ENCODE measurements at places on chromosomes 13 and 19.

DNA sequence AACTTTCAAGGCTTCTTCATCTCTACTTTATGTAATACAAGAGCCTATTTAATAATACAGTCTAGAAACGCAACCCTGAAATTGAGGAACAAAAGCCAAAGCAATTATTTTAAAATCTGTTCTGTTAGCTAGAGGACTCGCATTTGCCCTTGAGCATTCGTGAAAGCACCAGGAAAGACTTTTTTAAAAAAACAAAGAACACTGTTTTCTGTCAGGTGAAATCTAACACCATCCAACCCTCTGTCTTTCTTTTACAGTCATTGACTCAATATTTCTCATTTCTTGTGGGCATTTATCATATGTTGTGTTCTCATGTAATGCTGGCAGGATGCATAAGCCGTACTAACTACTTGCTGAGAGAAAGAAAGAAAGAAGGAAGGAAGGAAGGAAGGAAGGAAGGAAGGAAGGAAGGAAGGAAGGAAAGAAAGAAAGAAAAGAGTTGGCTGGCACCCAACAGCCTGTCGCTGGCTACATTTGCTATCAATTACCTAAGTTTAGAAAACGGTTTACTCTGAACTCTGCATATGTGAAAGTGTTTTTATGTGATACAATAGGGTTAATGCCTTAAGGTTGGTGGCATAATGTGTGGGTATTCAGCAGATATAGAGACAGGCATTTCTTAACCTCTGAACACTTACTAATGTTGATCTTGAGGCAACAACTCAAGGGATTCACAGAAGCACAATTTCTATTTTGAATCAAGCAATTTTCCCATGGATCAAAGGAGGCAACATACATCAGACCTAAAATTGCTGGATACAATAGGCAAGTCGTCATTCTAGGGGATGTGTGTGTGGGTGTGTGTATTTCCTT lies 445.4 kb downstream of the DCT start:
- DNase-seq: peak; percentile 16

- peak; percentile 75 for DNase-seq
These were observed 43.2 kb downstream of the SUGT1 start for GRCh38 chr13:52695856-52696255.

DNA sequence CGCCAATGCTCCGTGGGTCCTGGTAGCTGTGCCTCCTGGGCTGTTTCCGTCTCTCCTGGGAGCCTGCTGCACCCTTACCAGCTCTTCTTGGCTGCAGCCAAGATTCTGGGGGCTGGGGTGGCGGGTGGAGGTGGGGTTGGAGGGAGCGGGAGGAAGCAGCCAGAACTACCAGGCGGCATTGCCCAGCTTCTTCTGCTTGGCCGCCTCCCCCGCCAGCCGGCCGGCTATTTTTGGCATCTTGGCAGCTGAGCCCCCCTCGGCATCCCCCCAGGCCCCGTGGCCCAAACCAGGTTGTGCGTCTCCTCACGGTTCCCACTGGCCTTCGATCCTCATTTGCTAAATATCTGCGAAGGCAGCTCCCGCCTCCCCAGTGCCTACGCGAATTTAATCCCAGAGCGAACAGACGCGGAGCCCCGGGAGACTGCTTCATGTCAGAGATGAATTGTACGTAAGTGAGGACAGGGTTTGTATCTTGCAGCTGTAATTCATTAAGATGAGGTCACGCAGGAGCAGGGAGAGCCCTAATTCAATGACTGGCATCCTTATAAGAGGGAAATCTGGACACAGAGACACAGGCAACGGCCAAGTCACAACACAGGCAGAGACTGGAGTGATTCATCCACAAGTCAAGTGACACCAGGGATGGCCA lies 12.8 kb upstream of the PEAK3 start:
- peak; percentile 39 for DNase-seq

GRCh38 chr13:38954844-38955243 lies 35.8 kb downstream of the STOML3 start:
- DNase-seq: peak; percentile 6

DNA sequence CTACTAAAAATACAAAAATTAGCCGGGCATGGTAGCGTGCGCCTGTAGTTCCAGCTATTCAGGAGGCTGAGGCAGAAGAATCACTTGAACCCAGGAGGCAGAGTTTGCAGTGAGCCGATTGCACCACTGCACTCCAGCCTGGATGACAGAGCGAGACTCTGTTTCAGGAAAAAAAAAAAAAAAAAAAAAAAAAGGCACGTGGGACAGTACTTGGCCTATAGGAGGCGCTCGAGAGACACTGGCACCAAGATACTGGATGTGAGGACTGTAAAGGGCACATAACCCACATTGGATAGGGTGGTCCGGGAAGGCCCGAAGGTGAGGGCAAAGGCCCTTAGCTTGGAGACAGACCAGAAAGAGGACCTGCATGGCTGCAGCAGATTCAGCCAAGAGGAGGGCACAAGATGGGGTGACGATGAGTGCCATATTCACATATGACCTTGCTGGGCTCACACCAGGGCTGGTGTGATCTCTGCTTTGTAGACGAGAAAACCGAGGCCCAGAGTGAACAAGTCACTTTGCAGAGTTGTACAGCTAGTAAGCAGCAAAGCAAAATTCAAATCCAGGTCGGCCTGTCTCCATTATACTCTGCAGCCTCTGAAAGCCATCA lies 89.4 kb downstream of the DPF1 start:
- DNase-seq: peak; percentile 64

DNA sequence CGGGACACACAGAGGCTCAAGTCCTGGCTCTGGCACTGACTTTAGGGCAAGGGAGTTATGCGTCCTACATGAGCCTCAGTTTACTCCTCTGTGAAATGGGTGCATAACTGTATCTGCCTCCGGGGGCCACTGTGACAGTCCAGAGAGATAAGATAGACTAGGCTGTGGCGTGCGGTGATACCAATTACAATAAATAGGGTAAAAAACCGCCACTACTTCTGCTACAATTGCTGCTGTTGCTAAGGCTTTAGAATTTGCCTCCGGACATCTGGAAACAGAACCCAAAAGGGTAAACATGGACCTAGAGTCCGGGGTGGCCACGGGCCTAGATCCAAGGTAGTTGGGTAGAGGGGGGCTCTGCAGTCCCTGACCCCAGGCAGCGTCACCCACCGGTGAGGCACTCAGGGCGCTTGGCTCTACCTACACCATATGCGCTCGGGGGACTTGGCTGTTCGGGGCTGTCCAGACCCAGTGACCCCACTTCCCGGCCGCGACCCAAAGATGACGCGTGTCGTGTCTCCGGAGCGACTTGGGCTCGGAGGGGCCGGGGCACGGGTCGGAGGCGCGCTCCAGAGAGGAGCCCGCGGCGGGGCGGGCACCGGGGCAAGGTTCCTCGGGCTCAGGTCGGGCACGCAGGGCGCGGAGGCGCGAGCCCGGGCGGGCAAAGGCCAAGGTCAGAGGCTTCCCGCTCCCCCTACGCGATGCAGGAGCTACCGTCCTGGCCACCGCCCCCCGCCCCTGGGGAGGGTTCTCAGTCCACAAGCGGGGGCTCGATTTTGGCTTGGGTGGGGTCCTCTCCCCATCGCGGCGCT lies 1.1 kb downstream of the INSR start:
- DNase-seq: no peak
